Stimulated activated CD8-positive, alpha-beta memory T cell treated with anti-CD3 and anti-CD28 coated beads, Interleukin-7, amount 100 ng/mL, for 1 hour (primary cell): ENCODE measurements at places on chromosomes 4 and X.

DNA sequence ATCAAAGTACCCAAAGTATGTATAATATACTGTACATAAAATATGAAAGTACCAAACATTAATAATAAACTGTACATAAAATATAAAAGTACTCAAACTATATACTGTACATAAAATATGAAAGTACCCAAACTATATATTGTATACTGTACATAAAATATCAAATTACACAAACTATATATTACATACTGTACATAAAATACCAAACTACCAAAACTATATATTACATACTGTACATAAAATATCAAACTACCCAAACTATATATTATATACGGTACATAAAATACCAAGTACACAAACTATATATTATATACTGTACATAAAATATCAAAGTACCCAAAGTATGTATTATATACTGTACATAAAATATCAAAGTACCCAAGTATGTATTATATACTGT, 723.7 kb downstream of the CWH43 start:
- DNase-seq: no peak

GRCh38 chrX:149124526-149125108, 380.5 kb downstream of the IDS start:
- DNase-seq: no peak

DNA sequence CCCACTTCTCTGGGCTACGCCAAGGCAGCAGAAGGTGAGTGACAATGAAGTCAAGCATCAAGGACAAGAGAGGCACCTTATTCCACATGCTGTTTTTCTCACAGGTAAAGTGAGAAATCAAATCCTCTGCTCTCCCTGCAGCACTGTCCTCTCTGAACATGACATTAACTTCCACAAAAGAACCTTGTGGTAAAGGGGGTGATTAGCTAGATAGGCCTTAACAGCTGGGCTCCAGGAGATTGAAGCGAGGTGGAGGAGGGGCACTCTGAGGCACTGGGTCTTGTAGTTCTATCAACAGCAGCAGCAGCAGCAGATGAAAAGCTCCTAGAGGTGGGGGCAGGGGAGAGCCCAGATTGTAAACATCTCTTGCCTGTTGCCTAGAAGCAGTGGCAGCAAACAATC, 96.8 kb upstream of the CXXC4 start:
- DNase-seq: no peak

DNA sequence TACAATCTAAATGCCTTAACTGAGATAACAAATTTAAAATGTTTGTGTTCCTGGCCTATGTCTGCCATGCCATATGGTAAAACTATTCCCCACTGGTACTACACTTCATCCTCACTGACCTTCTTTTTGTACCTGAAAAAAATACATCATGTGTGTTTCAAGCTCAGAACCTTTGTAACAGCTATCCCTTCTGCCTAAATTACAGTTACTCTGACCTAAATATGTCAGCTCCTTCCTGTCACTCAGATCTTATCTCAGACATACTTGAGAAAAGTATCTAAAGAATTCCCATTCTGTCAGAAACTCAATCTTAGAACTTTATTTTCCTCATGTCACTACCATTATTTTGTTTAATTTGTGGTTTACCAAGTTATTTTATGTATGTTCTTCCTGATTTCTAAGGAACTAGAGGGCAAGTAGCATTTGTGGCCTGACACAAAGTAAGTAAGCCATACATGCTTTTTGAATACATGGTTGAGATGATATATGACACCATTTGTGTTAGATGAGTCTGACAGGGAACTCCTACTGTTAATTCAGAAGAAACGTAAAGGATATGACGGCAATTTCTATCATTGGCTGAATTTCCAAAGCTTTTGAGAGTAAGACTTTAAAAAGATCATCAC, 456.5 kb upstream of the NDST3 start:
- no peak for DNase-seq
